Activated CD8-positive, alpha-beta memory T cell treated with anti-CD3 and anti-CD28 coated beads for 1 hour (primary cell): ENCODE measurements at places on chromosomes 13 and 19.

DNA sequence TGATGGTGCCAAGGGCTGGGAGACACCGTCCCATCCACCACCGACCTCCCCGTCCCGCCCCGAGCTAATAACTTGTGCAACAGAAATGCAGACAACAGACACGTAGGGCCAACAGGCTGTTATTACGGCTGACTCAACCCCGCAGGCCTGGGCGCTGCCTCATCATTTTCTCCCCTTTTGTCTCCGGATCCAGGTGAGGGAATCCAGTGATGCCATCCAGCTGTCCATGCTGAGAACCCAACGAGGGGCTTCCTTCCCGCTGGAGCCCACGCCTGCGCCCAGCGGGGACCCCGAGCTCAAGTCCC, 6.4 kb upstream of the DIRAS1 start:
- DNase-seq: no peak

DNA sequence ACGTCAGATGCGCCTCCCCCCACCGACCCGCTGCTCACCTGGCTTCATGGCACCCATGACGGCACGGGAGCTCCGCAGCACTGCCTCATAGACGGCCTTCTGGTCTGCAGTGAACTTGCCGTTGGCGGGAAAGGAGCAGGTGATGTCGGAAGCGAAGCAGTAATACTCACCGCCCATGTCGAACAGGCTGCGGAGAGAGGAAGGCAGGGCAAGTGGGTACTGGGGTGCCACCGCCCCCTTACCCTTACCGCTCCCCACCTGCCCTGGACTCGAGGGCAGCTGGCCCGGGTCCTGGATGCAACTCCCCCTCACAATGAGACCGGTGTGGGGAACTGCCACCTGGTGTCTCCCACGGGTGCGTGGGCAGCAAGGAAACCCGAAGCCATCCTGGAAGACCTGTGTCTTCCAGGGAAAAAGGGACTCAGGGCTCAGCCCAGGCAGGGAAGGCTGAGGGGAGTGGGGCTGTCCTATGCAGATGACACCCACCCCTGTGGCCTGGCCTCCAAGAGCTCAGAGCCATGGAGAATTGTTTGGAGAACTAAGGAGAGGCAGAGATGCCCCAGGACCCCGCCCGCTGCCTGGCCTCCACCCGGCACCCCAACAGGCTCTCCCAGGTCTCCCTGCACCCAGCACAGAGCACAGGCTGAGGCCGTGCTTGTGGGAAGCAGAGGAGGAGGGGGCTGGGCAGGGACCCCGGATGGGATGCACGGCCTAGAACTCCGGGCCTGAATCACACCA, 28.3 kb downstream of the CEBPG start:
- no peak for DNase-seq

GRCh38 chr19:10615429-10616023, 9.8 kb upstream of the SLC44A2 start:
- no peak for DNase-seq

DNA sequence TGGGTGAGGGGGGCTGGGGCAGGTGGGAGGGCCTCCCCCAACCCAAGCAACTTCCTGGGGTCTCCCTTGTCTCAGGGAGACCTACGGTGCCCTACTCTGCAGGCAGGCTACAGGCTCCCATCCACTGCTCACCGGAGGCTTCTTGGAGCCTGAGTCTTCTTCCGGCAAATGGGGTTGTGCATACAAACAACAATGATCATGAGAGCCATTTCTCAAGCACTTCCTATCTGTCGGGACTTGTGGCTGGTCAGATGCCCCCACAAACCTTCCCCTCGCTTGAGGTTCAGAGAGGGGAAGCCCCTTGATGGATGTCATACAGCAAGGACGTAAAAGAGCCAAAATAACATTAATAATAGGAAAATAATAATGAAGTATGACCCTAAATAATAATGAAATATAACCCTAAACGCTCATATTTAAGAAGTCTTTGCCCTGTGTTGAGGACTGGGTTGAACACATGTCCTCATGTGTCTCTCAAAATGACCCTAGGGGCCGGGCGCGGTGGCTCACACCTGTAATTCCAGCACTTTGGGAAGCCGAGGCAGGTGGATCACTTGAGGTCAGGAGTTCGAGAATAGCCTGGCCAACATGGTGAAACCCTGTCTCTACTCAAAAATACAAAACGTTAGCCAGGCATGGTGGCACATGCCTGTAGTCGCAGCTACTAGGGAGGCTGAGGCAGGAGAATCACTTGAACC, 727 bp downstream of the CD37 start:
- no peak for DNase-seq

DNA sequence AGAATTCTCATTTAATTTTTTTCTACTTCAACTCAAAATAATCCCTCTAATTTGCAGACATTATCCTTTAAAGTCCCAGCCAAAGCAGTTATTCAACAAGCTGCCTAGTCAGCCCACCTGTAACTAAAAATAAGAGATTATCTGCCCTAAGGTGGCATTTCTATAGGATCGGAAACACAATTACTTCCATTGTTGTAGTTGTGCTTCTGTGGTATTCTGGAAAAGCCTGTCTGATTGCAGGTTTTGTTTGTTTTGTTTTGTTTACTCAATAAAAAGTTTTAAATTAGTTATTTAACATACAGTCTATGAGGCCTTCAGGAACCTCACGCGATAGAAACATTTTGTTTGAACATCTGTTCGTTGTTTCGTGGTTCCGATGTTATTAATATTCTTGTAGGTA, 101.0 kb downstream of the ZIC5 start:
- DNase-seq: no peak

GRCh38 chr13:42075517-42075916, 27.1 kb downstream of the DGKH start:
- no peak for DNase-seq

- DNase-seq: no peak
Observed at GRCh38 chr13:48176781-48177180, 56.2 kb upstream of the ITM2B start.

GRCh38 chr19:44587963-44588770, 25.2 kb upstream of the IGSF23 start:
- no peak for DNase-seq

- no peak for DNase-seq
Observed at GRCh38 chr19:5719274-5719960, 529 bp downstream of the LONP1 start.

DNA sequence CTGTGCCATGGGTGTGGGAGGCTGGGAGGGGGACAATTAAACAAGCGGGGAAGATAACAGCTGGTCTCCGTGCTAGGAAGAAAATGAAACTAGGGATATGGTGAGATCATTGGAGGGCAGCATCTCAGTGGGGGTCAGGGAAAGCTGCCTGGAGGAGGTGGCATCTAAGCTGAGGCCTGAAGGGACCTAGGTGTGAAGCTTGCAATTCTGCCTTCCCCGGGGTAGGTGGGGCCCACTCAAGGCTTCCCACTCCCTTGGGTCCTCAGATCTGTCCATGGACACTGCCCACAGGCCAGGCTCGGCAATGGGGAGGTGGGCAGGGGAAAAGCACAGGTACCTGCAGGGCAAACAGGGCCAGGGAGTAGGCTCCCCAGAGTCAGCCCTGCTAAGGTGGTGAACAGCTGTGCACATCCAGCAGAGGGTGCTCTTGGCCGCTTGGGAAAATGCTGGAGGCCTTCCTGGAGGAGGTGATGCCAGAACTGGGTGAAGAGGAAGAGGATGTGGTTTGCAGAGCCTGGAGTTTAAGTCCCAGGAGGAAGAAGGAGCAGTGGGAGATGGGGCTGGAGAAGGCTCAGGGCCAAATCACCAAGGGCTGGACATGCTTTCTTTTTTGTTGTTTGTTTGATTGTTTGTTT, 25.7 kb upstream of the CCNE1 start:
- DNase-seq: no peak

GRCh38 chr19:6109947-6110346, 353 bp downstream of the RFX2 start:
- DNase-seq: no peak

DNA sequence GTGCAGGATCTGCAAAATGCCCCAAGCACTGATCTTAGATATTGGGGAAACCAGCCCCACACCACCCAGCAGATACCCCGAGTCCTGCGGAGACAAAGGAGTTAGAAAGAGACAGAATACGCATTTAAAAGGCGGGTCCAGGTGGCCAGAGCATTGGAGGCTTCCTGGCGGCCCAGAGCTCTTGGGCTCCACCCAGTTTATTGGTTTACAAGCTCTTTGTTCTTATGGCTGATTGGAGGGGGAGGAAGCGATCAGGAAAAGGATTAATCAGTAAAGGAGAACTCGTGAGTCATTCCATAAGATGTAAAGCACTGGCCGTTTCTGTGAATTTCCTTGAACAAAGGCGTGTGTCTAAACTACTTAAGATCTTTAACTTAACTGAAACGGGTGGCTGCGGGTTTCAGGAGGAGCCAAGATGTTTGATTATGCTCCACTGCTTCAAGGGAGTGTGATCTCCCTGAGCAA, 926 bp downstream of the ZNF587 start:
- no peak for DNase-seq

GRCh38 chr13:74202129-74202813, 68.1 kb upstream of the KLF12 start:
- DNase-seq: no peak

GRCh38 chr13:19769854-19770253, 12.9 kb downstream of the PSPC1 start:
- DNase-seq: no peak

GRCh38 chr13:44049081-44049945, 169.6 kb downstream of the LACC1 start:
- DNase-seq: no peak

GRCh38 chr13:100484702-100485101, 103.9 kb downstream of the GGACT start:
- DNase-seq: no peak

DNA sequence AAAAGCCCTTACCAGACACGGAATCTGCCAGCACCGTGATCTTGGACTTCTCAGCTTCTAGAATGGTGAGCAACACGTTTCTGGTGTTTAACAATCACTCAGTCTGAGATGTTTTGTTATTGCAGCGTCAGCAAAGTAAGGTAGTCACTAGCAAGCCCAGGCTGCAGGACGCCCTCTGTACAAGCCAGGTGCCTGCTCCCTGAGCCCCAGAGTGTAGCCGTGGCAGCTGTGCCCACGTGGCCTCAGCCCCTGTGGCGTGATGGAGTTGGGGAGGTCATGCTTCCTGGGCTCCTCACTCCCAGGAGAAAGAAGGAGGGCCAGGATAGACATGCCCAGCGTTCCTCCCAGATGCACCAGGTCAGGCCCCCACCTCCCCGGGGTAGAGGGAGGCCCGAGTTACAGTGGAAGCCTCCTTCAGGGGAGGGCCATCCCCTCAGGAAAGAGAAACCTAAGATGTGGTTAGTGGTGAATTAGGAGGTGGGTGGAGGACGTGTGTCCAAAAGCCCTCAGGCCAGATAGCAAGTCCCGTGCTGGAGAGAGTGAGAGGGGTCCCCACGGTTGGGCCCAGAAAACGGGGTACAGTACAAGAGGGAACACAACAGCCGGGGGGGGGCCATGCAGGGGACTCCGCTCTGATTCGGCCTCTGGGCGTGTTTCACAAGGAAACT, 169.6 kb upstream of the SOX1 start:
- no peak for DNase-seq

DNA sequence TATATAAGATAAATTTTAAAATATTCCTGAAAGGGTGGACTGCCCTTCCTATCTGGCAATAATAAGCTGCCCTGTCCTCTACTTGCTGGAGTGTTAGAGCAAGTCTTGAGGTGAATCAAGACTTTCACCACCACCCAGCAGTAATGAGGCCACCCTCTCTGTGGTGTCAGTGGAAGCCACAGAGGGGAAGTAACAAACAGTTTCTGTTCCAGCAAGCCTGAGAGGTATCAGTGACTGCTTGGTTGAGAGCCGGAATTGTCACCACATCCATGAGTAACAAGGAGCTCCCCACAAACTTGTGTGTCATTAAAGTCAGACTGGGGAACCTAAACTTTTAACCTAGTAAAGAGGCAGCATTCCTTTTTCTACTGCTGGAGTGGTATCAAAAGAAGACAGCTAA, 532.7 kb upstream of the SPRY2 start:
- peak; percentile 5 for DNase-seq

DNA sequence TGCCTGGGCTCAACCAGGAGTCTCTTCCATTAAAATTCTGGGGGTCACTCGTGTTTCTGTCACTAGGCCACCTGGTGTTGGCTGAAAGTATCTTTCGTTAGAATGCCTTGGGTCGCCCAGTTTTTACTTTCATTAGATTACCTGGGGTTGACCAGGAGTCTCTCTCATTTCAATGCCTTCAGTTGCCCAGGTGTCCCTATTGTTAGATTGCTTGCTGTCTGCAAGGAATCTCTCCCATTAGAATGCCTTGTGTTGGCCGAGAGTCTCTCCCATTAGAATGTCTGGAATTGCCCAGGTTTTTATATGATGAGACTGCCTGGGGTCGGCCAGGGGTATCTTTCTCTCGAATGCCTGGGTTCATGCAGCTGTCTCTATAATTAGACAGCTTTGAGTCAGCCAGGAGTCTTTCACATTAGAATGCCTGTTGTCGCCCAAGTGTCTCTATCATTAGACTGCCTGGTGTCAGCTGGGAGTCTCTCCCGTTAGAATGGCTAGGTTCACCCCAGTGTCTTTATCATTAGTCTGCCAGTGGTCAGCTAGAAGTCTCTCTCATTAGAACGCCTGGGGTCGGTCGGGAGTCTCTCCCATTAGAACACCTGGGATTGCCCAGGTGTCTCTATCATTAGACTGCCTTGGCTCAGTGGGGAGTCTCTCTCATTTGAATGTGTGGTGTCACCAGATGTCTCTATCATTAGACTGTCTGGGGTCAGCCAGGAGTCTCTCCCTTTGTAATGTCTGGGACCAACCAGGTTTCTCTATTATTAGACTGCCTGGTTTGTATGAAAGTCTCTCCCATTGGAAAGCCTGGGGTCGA, 1446.8 kb downstream of the UQCRFS1 start:
- no peak for DNase-seq

DNA sequence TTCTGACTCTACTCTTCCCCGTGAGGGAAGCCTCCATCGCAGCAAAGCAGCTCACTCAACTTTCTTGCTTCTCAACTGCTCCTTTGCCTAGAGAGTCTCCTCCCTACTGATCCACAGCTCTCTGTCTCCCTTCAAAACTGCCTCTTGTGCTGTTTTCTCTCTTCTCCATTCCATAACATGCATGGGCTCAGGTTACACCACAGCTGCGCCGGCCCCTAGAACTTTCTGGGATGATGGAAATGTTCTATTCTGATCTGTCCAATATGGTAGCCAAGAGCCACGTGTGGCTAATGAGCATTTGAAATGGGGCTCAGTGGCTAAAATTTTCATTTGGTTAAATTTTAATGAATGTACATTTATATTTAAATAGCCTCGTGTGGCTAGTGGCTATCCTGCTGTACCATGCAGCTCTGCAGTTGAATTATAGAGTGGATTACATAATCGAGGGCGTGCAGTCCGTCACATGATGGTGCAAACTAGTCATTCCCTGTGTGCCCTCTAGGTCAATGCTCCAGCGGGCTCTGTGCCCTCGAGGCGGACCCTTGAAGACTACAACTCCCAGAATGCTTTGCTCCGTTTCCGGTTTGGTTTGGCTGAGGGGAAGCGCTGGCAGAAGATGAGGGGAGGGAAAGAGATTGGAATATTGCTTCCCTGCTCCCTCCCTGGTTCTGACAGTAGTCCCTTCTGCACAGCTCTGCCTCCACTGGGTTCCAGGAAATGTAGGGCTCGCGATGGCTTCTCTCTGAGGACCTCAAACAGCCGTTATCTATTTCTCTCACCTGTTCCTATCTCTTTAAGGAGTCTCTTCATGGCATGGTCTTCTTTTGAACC, 109.8 kb downstream of the CACNA1A start:
- DNase-seq: no peak
